NCI-H1092 (cell line): ENCODE measurements at places on chromosomes 5 and 9.

- no peak for DNase-seq
Measured at GRCh38 chr9:37621273-37622121, 29.1 kb upstream of the TOMM5 start.

- DNase-seq: no peak
Measured at GRCh38 chr9:123167474-123167873, 100.9 kb downstream of the STRBP start.

GRCh38 chr5:54876-55569 lies 36.9 kb upstream of the PLEKHG4B start:
- no peak for DNase-seq

- DNase-seq: no peak
Measured at GRCh38 chr9:94746541-94747370, 20.3 kb downstream of the AOPEP start.

- no peak for DNase-seq
Measured at GRCh38 chr5:167765352-167765751, 526.1 kb upstream of the WWC1 start.

GRCh38 chr9:12740845-12741244 lies 34.0 kb upstream of the LURAP1L start:
- DNase-seq: no peak

- no peak for DNase-seq
Measured at GRCh38 chr9:95822583-95823431, 52.7 kb upstream of the ERCC6L2 start.

DNA sequence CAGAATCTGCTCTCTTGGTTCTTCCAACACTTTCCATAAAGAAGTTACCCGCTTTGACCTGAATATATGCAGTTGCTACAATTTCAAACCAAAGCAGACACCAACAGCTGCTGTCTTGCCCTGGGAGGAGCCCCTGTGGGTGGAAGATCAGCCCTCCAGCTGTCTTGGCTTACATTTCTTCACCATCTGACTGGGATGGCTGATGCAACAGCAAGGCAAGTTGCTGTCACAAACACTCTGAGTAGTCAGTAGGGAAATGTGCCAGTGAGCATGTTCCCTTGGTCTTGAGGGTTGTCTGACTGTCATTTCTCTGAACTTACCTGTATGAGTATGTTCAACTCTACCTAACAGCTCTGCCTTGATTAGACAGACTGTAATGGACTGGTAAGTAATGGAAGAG lies 152.9 kb downstream of the SGCD start:
- no peak for DNase-seq

DNA sequence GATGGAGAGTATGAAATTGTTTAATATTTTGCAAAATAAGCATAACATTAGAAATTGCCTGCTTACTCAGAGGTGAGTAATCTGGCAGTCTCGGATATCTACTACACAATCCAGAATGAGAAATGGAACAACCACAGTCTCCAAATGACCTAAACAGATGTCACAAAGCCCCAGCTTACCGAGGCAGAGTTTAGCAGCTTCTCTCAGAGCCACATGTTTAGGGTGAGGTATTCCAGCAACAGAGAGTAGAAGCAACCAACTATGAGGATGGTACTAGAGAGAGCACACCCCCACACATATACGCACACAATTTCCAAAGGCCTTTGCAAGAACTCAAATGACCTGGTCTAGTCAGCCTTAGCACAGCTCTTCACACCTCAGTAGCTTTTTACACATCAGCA lies 122.7 kb upstream of the LPAR1 start:
- no peak for DNase-seq

DNA sequence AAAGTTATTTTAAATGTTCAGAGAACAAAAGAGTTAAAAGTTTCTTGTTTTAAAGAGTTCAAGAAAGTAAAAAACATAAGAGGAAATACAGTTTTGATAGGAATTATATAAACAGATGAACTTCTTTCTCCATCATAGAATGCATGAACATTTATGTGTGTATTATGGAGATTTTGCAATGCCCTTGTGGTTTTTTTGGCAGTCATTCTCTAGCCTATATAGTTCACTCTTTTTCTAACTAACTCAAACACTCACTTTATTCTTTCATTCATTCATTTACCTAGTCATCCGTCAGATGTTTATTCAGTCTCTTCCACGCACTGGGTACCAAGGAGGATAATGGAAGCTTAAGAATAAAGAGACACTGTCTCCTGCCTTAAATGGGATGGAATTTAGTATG lies 195.9 kb upstream of the VLDLR start:
- no peak for DNase-seq

DNA sequence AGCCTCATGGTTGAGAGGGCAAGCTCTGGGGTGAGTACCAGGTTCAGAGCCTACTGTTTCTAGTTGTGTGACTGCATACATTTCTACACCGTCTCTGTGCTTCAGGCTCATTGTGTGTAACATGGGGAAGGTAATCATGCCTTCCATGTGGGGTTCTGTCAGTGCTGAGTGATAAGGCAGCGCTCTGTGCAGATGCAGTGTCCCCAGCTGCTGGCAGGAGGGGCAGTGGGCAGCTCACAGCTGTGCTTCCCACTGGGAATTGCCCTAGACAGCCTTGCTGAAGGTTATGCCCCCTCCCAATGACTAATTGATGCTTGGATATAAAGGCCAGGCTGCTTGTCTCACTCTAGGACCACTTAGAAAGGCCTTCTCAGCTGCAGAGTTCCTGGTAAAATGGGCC lies 121.8 kb upstream of the SAP30L start:
- DNase-seq: no peak

DNA sequence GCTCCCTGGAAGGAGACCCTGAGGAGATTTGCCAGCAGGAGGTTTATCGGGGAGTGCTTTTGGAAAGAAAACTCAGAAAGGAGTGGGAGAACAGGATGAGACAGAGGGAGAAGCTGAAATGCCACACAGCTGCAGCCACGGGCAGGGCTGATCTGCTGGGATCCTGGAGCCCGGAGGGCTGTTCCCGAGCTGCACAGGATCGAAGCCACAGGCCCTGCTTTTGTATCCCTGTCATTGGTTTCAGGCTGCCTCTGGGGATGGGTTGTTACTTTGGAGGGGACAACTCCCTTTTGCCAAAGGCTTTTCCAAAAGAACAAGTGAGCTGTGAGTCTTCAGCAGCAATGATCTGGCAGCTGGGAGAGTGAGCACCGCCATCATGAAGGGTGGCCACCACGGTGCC lies 152.5 kb upstream of the PTCH1 start:
- DNase-seq: no peak

DNA sequence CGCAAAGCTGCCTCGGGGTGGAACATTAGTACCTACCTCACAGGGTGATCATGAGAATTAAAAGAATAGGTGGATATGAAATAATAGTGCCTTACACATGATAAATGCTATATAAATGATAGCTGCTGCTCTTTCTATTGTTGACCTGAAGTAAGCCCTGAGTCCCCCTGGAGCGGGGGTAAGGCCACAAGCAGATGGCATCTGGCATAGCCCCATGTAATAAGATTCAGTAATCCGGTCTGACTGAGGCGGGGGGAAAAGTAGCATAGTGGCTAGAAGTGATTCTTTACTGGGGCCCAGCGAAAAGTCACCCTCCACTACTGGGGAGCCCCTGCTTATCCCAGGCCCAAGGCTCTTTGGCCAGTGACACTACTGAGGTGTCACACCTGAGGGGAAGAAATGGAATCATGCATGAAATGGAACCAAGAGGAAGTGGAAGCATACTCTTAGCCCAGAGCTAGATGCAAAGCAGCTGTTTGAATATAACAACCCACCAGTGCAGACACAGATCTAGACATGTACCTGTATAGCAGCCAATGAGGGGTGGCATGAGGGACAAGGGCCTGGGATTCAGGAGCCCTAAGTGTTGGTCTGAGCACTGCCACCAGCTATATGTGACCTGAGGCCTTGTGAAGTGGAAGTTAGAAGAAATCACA lies 16.1 kb upstream of the FGFR4 start:
- DNase-seq: no peak

DNA sequence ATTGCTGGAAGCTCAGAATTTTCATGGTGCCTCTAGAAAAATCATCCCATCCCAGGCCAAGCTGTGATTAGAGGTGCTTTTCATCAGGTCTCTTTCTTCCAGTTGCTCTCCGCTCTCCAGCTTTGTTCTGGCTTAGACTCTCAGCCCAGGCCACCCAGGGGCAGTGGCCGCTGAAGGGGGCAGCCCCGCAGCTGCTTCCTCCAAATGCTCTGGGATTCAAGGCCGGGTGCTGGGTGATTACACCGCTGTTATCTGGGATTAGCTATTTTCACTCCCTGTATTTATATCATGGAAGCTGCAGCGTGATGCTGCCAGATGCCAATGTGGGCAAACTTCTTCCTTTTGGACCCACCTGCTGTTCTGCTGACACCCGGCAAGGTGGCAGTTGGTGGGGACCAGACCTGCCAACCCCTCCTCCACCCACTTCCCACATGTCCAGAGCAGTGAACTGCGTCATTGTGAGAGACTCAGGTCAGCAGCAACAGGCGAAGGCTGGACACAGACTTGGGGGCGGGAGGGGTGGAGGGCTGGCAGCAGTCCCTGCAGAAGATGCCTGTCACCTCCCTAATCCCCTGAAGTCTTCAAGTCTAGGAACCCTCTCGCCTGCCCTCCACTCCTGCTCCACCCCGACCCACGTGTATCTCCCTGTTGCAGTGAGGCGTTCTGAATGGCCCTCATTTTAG lies 33.9 kb upstream of the NKX2-5 start:
- no peak for DNase-seq

DNA sequence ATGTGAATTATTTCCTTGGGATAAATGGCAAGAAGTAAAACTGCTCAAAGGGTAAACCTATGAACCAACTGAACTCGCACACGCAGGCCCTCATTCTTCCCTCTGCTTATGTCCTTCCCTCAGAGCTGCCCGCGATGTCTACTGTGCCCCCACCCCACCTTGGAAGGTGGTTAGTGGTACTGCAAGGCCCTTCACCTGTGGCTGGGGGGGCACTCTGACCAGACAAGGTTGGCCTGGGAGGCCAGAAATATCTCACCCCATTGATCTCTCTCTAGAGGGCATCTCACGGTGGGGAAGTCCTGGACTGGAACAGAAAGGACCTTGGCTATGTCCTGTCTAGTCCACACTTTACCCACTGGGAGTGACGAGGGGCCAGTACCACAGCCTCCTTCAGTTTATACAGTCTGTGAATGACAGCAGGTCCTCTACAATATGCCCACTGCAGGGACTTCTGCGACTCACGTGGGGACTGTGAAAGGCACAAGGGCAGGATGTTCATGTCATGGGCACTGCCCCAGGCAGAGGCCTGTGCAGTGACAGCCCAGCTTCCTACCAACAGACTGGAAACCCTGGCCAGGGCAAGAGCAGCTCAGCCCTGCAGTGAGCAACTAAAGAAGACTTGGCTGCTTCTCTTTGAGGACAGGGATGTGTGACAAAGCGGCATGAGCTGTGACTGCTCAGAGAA lies 56.8 kb upstream of the SYNPO start:
- DNase-seq: no peak

DNA sequence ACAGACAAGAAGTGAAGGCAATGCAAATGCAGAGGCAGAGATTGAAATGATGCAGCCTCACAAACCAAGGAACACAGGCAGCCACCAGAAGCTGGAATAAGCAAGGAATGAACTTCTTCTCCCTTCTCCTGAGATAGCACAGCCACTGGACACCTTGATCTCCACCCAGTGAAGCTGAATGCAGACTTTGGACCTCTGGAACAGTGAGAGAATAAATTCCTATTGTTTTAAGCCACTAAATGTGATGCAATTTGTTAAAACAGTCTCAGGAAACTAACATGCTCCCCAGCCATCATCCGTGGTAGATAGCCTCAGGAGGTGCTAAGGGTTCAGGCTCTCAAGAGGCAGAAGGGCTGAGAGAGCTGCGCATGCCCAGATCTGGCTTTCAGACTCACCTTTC lies 512.2 kb upstream of the ZNF608 start:
- no peak for DNase-seq

GRCh38 chr5:150293091-150293941 lies 3.7 kb upstream of the CAMK2A start:
- no peak for DNase-seq

- DNase-seq: no peak
Measured at GRCh38 chr5:102106599-102106998, 189.5 kb downstream of the SLCO4C1 start.

- DNase-seq: no peak
Measured at GRCh38 chr9:16344343-16344742, 526.1 kb downstream of the BNC2 start.

DNA sequence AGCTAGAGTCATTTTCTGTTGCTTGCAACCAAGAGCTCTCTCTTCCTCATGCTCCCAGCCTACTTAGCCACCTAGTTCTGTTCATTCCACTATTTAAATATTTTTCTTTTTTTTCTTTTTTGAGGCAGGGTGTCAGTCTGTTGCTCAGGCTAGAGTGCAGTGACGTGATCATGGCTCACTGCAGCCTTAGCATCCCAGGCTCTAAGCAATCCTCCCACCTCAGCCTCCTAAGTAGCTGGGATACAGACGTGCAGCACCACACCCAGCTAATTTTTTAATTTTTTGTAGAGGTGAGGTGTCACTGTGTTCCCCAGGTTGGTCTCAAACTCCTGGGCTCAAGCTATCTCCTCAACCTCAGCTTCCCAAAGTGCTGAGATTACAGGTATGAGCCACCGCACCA lies 5.1 kb upstream of the F12 start:
- no peak for DNase-seq

DNA sequence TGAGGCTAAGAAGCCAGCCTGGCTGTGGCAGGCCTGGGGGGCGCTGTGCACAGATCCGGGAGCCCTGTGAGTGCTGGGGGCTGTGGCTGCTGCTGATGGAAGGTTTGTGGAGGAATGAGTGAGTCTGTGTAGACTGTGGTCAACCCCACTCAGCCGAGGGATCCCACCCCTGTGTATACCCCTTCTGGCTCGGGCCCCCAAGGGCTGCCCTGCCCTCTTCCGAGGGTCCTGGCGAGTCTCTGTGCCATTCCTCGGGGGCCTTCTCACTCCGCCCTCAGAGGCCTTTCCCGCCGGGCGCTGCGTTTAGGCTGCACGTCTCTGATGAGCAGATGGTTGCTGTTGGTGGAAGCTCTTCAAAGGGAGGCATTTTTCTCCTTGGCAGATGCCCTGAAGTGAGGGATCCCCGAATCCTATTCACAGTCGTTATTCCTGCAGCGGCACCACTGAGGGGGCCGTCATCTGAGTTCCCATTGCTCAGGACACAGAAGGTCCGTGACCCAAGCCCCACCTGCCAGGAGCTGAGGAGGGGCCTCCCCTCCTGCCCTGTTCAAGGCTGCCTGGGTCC lies 94.1 kb downstream of the RXRA start:
- DNase-seq: no peak

DNA sequence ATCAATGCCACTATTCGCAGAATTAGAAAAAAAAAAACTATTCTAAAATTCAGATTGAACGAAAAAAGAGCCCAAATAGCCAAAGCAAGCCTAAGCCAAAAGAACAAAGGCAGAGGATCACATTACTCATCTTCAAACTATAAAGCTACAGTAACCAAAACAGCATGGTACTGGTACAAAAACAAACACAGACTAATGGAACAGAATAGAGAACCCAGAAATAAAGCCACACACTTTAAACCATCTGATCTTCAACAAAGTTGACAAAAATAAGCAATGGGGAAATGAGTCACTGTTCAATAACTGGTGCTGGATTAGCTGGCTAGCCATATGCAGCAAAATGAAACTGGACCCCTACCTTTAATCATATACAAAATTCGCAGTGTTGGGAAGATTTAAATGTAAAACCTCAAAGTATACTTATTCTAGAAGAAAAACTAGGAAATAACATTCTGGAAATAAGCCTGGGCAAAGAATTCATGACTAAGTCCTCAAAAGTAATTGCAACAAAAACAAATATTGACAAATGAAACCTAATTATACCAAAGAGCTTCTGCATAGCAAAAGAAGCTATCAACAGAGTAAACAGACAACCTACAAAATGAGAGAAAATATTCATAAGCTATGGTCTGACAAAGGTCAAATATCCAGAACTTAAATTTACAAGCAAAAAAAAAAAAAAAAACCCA lies 153.7 kb downstream of the NDUFS4 start:
- no peak for DNase-seq
